ENCODE measurements at places on chromosomes 5 and 9.

GRCh38 chr5:51018423-51018822 lies 352.0 kb downstream of the PARP8 start:
- DNase-seq = no peak

GRCh38 chr5:180070756-180071530 lies 616 bp downstream of the RNF130 start:
- DNase-seq = no peak

DNA sequence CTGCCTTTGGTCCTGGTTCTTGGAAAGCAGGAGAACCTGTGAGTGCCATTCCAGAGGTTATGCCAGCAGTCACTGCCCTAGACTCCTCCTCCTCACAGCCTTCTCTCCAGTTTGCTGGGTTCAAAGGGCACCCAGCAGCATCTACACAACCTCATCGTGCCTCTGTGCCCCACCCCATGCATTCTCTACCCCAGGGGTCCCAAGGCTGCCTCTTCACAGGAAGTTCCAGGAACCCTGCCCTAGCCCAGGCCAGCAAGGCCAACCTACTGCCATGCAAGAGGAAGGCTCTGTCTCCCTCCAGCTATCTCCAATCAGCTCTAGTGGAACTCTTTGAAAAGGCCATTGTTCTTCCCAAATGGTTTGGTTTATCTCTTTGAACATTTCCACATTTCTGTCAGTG lies 21.2 kb downstream of the ENC1 start:
- DNase-seq = no peak

DNA sequence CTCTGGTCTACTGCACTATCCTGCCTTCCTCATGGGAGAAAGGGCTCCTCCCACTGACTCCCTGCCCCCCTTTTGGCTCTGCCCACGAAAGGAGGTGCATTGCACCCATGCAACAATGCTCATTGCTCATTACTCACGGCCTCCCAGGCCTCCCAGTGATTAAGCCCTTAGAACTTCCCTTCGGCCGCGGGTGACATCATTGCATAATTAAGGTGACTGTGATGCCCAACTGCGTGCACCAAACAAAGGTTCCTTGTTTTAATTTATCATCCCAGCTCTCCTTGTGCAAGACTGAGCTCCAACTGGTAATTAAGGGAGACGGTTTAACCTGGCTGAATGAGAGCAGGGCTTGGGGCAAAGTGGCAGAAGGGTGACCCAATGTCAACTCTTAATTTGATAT lies 180.4 kb downstream of the GAS1 start:
- DNase-seq = no peak

GRCh38 chr5:87195104-87195591 lies 72.5 kb upstream of the RASA1 start:
- no peak for DNase-seq

Measured in activated CD8-positive, alpha-beta memory T cell treated with anti-CD3 and anti-CD28 coated beads for 1 hour (primary cell).